ENCODE measurements at places on chromosomes 11 and 22.

- no peak for DNase-seq
Measured at GRCh38 chr22:39658367-39658766, 87.8 kb downstream of the CACNA1I start.

GRCh38 chr11:12137005-12137690 is 26.8 kb downstream of the MICAL2 start:
- DNase-seq: no peak

DNA sequence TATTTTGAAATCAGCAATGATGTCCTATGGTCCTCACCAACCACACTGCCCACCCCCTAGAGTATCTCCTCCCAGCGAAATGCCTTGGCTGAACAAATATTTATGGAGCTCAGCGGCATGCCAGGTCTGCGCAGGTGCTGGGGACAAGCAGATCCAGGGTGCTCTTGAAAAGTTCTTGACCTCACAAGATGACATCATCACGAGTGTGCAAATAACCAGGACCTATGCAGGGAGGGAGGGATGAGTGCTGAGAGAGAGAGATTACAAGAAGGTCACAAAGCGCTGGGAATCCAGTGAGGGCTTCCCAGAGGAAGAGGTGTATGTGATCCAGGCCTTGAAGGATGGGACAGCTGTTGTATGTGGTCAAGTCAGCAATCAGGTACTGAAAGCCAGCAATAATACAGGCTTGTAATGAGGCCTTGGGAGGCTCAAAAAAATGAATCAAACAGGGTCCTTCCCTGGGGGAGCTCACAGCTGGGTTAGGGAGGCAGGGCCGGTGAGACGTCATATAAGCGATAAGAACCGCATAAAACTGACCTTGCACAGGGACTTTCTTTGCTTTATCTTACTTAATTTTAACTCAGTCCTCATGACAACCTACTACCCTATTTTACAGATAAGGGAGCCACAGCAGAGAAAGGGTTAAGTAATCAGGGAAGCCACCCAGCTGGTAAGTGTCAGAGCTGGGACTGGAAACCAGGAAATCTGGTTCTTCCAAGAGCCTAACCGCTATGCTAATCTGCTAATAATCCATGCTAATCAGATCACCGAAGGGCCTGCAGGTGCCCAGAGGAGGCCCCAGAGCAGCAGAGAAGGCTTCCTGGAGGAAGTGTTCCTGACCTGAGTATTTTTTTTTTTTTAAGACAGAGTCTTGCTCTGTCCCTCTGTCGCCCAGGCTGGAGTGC is 8.2 kb downstream of the ARRB1 start:
- DNase-seq: no peak

DNA sequence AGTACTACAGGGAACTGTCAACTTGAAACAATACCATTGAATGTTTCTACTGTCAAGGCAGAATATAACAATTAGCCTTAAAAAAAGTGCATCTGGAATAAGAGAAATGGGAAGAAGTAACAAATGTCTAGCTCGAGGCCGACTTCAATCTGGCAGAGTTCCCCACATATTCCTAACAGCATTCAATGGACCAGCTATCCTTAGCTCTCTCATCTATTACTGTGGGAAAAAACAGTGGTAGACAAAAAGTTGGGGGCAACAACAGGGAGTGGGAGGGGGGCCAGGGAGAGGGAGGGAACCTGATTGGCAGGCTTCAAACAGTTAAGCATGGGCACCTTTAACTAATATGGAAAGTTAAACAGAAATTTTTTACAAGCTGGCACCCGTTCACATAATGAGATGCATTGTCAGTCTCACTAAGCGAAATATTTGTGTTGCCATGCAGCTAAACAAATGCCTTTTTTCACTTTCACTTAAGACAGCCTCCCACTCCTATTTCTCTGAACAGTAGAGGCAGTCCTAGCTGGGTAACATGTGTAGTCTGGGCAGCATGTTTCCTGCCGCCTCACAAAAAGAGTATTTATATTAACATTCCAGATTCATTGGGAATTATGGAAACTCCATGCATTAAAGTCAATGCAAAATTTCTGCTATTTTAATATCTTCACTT is 62.2 kb upstream of the SOX6 start:
- DNase-seq: no peak

DNA sequence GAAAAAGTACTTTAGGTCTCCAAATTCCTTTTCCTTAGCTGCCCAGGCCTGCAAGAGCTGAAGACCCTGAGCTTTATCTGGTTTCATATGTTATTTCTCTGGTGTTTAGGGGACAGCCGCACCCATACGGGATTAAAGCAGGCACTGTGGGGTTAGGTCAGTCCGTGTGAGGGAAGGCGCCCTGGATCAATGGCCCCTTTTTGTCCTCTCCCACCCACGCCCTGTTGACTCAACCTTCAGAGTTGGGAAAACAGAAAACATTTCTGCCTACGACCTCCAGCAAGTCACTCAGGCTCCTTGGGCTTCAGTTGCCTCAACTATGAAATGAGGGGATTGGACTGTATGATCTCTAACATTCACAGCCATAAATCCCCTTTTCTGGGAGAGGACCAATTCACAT is 55.2 kb upstream of the BARX2 start:
- no peak for DNase-seq

GRCh38 chr22:49788504-49788903 is 39.2 kb downstream of the BRD1 start:
- DNase-seq: no peak

GRCh38 chr11:43467958-43468357 is 109.2 kb downstream of the TTC17 start:
- DNase-seq: no peak

GRCh38 chr11:1450344-1450875 is 36.2 kb downstream of the MOB2 start:
- no peak for DNase-seq

GRCh38 chr11:67277231-67277961 is 11.1 kb downstream of the GRK2 start:
- peak; percentile 93 for DNase-seq

DNA sequence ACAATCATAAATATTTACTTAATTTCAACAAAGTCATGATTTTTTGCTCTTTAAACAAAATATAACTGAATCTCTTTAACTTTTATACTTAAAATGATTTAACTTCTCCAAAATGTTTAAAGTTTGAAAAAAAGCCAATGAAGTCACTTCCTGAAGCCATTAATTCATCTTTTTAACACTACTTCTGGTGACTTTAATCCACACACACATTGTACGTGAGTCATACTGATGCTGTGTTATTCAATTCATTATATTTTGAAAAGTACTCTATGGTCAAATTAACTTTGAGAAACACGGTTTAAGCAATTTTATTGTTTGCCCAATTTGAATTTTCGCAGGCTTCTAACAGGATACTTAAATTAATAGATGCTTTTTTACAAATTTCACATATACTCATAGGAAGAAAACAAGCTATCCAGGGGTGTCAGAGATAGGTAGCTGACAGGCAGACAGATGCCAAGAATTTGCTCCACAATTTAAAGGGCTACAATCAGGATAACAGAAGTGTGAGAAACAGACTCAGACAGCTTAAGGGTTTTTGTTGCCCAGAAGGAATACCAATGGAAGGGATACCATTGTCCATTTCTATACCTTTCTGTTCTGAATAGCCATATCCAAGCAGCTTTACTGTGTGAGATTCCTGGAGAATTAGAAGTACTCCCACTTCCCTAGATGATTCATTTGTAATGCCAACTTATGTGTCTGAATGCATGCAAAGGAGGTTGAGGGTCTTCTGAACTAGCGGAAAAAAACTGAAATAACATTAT is 118.4 kb downstream of the RBFOX2 start:
- no peak for DNase-seq

DNA sequence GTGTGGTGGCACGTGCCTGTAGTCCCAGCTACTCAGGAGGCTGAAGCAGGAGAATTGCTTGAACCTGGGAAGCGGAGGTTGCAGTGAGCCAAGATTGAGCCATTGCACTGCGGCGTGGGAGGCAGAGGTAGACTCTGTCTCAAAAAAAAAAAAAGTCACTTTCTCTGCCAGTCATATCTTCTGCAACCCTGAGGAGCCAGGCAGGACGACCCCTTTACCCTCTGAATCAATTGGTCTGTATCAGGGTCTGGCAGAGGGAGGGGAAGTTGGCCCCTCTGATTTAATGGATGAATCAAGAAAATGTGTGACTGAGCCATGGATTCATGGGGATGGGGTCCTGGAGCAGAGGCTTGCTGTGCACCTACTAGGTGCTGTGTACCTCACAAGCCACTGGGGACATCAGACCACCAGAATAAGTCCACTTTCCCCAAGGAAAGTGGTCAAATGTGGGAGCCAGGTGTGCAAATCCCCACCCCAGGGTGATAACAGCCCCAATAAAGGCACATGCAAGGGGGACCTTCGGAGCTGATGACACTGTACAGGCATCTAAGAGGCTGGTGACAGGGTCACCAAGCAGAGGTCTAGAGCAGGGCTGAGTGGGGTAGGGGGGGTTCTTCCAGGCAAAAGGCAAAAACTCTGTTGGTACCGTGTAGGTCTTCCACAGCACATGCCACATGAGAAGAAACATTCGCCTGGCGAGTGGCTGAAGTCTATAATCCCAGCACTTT is 29.0 kb downstream of the TXN2 start:
- DNase-seq: no peak

DNA sequence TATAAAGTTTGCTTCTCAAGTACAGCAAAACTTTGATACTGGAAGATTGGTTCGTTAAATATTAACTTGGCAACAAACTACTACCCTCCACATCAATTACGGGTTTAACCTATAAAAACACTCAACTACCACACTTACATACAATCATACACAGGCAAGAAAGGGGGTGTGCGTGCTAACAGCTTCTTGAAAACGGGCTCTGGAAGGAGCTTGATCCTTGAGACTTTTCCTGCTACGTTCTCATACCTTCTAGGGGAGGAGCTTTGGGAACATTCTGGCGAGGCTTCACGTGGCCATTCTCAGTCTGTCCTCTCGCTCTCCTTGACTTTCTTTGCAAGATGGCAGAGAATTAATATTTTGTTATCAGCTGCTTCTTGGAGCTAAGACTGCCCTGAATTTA is 6.8 kb upstream of the ESAM start:
- no peak for DNase-seq

- DNase-seq: no peak
Measured at GRCh38 chr22:49479566-49479965, 348.1 kb downstream of the BRD1 start.

DNA sequence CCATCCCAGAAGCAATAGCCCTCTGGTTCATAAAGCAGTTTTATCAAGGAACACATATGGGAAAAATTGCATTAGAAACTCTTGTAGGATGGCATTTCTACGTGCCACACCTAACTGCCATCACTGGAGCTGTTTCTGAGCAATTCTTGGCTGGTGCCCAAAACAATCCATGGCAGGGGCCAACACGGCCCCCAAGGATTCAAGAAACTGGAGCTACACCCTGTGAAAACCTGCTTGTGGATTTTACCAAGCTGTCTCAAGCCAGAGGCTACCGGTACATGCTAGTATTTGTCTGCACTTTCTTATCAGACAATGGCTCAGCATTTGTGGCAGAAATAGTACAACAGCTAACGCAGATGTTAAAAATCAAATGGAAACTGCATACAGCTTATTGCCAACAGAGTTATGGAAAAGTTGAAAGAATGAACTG is 42.4 kb upstream of the GLYAT start:
- no peak for DNase-seq

GRCh38 chr11:26227883-26228502 is 103.9 kb upstream of the ANO3 start:
- DNase-seq: no peak

GRCh38 chr22:44395118-44396005 is 82.6 kb upstream of the SHISAL1 start:
- no peak for DNase-seq

GRCh38 chr11:26332572-26332915 is 614 bp downstream of the ANO3 start:
- DNase-seq: no peak

Data from activated gamma-delta T cell treated with Interleukin-2 at 50 U/mL for 16 hours (primary cell).